ENCODE measurements at places on chromosomes 12 and 14. TPM values are rescaled to one million over a fixed set of nuclear protein-coding genes. Genes with fewer than 3 reads are reported as not detected.
A peak's percentile ranks its signal among the peaks of the same experiment; 100 is the strongest.

Gene APOF
- total RNA-seq: not detected

Gene SMIM41
- not detected for total RNA-seq

Gene MAX
- total RNA-seq: 137 TPM

Gene IRF2BPL
- total RNA-seq: 24.9 TPM

Gene DNAH10
- total RNA-seq: 0.31 TPM

Gene CLEC4A
- total RNA-seq: 1.3 TPM

Gene HRK
- not detected for total RNA-seq

Gene CCDC198
- total RNA-seq: not detected

Gene NACA
- total RNA-seq: 963 TPM

- DNase-seq: peak; percentile 40
These were observed 910.0 kb downstream of the TMEM121 start for GRCh38 chr14:106436310-106436905.

DNA sequence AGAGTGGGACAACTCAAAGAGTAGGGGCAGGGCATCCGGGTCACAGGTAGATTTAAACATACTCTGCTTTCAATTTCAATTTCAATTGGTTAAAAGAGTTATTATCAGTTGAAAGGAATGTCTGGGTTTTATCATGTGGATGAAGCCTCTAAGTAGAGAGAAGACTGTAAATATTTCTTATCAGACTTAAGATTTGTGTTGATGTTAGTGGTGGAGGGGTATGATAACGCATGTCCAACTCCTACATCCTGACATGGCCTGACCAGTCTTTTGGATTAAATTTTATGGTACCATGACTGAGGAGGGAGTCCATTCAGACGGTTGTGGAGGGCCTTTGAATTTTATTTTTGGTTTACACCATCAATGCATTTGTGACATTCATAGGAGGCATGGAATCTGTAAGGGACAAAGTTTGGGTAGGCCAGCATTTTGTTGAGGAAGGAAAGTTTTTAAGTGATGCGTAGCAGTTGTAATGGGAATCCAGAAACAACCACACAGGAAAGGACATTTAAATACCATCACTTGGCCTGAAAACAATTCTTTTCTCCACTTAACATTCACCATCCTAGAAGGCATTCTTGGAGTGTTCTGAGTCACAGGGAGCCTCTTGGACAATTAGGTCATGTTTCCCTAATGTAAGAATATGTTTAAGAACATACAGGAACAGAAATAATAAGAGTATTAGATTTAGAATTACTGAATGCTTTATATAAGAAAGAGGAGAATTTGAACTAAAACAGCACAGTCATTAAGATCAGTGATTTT is 371.9 kb downstream of the ATP23 start:
- DNase-seq: no peak

GRCh38 chr12:65881965-65882413 is 57.7 kb downstream of the HMGA2 start:
- no peak for DNase-seq

GRCh38 chr14:72010474-72010873 is 78.2 kb downstream of the RGS6 start:
- no peak for DNase-seq

- DNase-seq: no peak
These were observed 91.9 kb downstream of the SLC8A3 start for GRCh38 chr14:70096866-70097265.

GRCh38 chr12:58268069-58268468 is 326.7 kb downstream of the ATP23 start:
- DNase-seq: no peak

GRCh38 chr12:124020514-124020949 is 47.5 kb downstream of the ZNF664 start:
- DNase-seq: no peak

- DNase-seq: no peak
These were observed at the start of gene DAO for GRCh38 chr12:108879615-108880254. TSS of gene DAO (plus strand) at chr12:108880092. CDS start at chr12:108885007, 4,915 bp downstream.

- DNase-seq: no peak
These were observed 3.9 kb upstream of the BLOC1S1 start for GRCh38 chr12:55711786-55712553.

DNA sequence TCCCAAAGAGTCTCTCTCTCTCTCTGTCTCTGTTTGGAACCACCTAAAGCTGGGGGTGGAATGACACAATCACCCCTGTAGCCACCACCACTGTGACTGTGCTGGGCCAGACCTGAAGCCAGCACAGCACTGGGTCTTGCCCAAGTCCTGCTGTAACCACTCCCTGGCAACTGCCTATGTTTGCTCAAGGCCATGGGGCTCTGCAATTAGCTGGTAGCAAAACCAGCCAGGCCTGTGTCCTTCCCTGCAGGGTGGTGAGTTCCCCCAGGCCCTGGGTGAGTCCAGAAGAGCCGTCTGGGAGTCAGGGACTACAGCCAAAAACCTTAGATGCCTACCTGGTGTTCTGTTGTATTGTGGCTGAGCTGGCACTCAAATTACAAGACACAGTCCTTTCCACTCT is 50.8 kb downstream of the DGLUCY start:
- no peak for DNase-seq

DNA sequence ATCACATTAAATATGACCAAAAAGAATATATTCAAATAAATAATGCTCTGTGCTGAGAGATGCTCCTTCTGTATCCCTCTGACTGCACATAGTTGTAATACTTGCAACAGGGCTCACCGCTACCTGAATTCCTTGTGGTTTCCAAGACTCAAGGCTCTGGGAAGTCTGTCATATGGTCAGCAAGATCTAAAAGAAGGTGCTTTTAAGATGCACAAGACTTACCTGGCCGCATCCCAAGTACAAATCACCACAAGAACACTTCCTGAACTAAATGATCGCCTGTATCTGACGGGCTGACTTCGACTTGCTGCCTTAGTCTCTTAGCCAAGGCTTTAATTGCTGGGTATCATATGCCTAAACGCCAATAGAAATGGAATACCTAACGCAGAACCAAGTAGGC is 67.2 kb downstream of the HECTD4 start:
- DNase-seq: no peak

- no peak for DNase-seq
These were observed 71.9 kb upstream of the TCL1B start for GRCh38 chr14:95614349-95614748.

DNA sequence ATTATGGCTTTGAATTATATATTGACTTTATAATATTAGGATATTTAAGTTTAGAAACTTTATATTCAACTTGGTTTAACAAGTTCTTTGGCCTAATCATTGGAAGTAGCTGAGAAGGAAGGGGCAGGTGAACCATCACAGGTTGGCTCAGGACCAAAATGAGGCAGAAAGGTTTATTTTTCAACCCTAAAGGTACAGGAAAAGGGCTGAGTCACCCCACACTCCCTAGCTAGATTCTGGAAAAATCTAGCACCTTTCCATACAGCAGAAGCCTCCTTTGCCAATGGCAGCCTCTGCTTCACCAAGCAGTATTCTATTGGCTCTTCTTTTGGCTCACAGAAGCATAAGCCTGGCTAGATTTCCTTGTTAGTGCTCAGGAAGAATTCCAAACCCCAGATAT is 19.3 kb upstream of the MED6 start:
- DNase-seq: no peak

- DNase-seq: no peak
These were observed 35.9 kb downstream of the SLC8B1 start for GRCh38 chr12:113298861-113299545.

- no peak for DNase-seq
These were observed 6.0 kb upstream of the SDSL start for GRCh38 chr12:113416091-113416754.

DNA sequence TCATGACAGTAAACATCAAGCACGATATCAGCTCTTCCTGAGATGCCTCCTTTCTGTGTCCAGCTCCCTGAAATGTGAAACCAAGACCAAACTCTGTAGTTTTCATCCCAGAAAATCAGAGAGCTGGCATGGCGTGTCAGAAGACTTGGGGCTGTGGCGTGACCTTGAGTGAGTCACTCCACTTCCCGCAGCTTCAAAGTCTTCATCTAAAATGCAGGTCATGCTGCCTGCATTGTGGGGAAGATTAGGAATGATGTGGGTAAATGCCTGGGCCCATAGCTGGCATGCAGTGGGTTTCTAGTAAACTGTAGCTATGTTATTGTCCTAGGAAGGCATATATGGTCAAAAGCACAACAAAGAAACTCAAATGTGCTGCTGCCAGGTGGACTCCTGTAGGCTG is 28.8 kb downstream of the OAS2 start:
- DNase-seq: no peak

GRCh38 chr12:110743571-110744093 is 941 bp upstream of the PPP1CC start:
- DNase-seq: no peak

- DNase-seq: no peak
These were observed 38.7 kb downstream of the ANO4 start for GRCh38 chr12:100833282-100833681.

DNA sequence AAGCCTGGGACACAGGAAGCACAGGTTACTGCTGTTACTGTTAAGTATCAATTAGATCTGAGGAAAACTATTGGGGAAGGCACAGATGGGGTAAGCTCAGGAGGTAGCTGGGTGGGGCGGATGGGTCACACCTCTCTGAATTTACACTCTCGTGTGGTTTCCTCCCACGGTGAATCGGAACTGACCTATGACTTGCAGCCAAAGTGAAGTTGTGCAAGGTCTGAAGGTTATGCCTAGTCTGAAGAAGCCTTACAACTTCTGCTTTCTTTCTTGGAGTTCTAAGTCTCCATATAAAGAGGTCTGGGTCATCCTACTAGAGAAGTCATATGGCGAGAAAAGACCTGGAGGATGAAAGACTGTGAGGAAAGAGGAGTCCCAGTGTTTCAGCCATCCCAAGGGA is 25.6 kb upstream of the GPATCH2L start:
- DNase-seq: no peak

GRCh38 chr14:28765831-28766468 is 637 bp upstream of the FOXG1 start:
- no peak for DNase-seq

DNA sequence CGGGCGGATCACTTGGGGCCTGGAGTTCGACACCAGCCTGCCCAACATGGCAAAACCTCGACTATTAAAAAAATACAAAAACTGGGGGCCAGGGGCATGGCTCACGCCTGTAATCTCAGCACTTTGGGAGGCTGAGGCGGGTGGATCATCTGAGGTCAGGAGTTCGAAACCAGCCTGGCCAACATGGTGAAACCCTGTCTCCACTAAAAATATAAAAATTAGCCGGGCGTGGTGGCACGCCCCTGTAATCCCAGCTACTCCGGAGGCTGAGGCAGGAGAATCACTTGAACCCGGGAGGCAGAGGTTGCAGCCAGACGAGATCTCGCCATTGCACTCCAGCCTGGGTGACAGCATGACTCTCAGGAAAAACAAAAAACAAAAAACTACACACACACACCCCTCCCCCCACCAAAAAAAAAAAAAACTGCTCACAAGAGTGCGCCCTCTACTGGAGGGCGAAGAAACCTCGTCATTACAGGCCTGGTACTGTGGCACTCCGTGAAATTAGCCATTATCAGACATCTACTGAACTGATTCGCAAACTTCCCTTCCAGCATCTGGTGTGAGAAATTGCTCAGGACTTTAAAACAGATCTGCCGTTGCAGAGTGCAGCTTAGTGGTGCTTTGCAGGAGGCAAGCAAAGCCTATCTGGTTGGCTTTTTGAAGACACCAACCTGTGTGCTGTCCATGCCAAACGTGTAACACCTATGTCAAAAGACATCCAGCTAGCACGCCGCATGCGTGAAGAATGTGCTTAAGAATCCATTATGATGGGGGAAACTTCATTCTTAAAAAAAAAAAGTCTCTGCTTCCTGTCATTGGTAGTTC is 7.7 kb downstream of the PPP1R3E start:
- peak; percentile 50 for DNase-seq

- no peak for DNase-seq
These were observed 96.3 kb downstream of the TSPAN8 start for GRCh38 chr12:71061451-71061850.

- DNase-seq: no peak
These were observed 4.0 kb upstream of the RNASE10 start for GRCh38 chr14:20501346-20501745.

DNA sequence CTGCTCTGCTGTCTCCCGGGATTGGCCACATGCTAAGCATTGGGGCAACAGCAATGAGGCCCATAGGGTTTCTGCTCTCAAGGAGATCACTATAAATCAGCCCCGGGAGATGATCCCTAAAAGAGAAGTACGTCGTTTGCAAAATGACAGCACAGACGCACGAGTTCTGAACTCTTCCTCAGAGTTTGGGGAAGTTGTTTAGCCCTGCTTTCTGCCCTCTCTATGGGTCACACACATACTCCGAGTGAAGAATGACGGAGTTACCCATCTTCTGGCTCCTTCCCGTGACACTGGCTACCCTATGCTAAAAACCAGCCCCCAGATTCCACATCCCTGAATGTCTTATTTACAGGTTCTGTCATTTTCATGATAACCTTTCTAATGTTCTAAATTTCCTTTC is 258.0 kb upstream of the PLEKHG7 start:
- DNase-seq: no peak

GRCh38 chr14:93311082-93311481 is 21.8 kb downstream of the BTBD7 start:
- DNase-seq: no peak

- DNase-seq: no peak
These were observed 803.5 kb downstream of the FLRT2 start for GRCh38 chr14:86333493-86333892.

GRCh38 chr14:72643317-72643801 is 250.5 kb downstream of the DPF3 start:
- no peak for DNase-seq

GRCh38 chr12:105534068-105534467 is 203.6 kb downstream of the C12orf75 start:
- DNase-seq: no peak

- DNase-seq: no peak
These were observed 14.1 kb downstream of the OR6J1 start for GRCh38 chr14:22630066-22630465.

- peak; percentile 43 for DNase-seq
These were observed 790 bp downstream of the BTG1 start for GRCh38 chr12:92144631-92145480.

- DNase-seq: no peak
These were observed 286.9 kb upstream of the PRKD1 start for GRCh38 chr14:30214461-30215090.

- no peak for DNase-seq
These were observed 78.1 kb downstream of the KSR2 start for GRCh38 chr12:117890644-117891043.

DNA sequence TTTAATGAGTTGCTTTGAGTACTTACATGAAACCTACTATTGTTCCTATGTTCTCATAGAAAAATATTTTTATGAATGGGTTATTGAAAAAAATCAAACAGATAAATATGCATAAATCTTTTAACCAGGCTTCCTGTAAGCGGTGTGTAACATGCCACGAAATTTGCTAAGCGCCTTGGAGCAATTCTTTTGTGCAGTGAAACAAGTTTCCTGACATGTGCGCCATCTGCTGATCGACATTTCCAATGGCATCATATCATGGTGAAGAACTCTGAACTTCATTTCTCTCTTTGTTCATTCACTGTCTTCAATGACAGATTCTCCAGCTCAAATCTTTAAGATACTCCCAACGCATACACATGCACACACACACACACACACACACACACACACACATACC is 145.6 kb upstream of the NAV3 start:
- DNase-seq: no peak

GRCh38 chr12:53981634-53982565 is 3.0 kb upstream of the HOXC10 start:
- DNase-seq: no peak

Data from activated T-helper 1 cell treated with anti-CD3 and anti-CD28 coated beads, Interleukin-12 subunit alpha, Interleukin-12 subunit beta, Interleukin-2, Interleukin-4 antibody, amounts not matched to agents 30 ng/mL and 10 ng/mL and 1 ng/mL, durations not matched to agents 14 hours and 24 hours and 36 hours (primary cell).